Kidney (tissue), 22 donors: ENCODE measurements at places on chromosomes 2 and 18.

GRCh38 chr2:19574778-19575260 is 216.4 kb upstream of the OSR1 start:
- peak; percentile 72 for DNase-seq

GRCh38 chr2:152715854-152716428 is 1.3 kb downstream of the PRPF40A start:
- peak; percentile 16 for DNase-seq

GRCh38 chr2:54572262-54572635 is 116.1 kb downstream of the SPTBN1 start:
- DNase-seq = peak; percentile 75

DNA sequence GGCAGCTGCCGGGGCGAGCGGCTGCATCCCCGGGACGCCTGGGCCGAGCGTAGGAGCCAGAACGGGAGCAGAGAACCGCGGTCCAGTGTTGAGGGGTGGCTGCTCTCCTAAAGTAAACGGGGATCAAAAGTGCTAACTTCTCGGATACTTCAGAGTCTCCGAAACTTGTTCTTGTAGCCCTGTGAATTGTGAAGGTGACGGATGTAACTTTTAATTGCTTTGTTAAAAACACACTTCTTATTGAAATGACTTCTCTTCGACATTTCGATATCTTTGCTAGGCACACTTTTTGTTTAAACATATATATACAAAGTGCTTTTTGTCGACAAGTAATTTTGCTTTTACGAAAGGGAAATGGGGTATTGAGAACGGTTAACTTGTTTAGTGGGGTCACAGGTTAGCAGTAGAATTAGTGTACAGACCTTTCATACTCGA is 540 bp downstream of the ATP9B start:
- no peak for DNase-seq

DNA sequence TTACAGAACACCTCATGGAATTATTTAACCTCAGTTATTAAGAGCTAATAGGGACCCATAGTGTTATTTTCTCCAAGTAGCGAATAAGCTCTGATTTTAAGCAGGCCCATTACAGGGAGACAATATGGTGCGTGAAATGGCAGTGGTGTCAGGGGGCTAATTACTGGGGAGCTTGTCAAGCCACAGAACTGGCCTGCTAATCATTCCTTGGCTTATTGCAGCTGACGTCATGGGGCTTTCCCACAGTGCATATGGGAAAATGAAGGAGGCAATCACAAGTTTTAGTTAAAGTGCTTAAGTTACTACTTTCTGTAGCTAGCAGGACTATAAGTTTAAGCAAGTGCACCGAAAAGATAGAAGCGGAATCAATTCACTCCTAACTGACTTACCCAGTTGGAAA is 262.5 kb downstream of the TGIF1 start:
- DNase-seq = no peak

- DNase-seq = no peak
These were observed 4.0 kb upstream of the ZFP36L2 start for GRCh38 chr2:43230351-43230885.

GRCh38 chr2:132607426-132608090 is 62.4 kb downstream of the LYPD1 start:
- no peak for DNase-seq

DNA sequence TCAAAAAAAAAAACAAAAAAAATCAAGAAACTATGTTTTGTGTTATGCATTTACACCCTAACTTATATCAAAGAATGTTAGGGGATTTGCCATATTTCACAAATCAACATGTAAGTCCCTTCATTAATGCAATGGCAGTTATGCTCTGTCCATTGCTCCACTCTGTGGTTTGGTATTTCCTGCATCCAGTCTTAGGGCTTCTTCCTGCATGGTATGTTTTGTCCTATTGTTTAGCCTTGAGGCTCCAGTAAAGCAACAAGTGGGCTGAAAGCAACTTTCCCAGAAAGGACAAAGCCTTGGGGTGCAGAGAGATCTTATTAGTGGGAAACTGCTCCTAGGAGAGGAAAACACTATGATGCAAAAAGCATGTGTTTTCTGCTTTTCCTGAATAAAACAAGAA is 474.1 kb downstream of the IRS1 start:
- DNase-seq = no peak

- no peak for DNase-seq
These were observed 46.8 kb downstream of the RNF138 start for GRCh38 chr18:32138332-32138982.

DNA sequence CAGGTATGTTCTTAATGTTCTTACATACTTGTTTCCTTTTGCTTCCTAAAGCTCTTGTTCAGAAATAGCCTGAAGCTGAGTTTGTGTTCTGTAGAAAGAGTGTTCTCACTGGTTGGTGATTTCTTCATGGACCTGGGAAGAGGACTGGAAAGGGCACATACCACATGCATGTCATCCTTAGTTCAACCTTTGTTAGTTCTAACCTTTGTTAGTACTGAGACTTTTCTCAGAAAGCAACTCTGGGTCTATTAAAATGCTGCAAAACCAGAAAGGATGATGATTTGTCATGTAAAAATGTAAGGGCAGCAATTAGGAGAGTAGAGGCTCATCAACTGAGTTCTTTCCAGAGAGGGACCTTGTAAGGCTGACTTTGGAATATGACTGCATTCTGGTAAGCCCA is 2.5 kb upstream of the FAP start:
- no peak for DNase-seq

- DNase-seq = peak; percentile 80
These were observed 60.6 kb downstream of the SLC16A14 start for GRCh38 chr2:230007931-230008707.

- DNase-seq = no peak
These were observed 62.4 kb upstream of the TWIST2 start for GRCh38 chr2:238785528-238785860.

GRCh38 chr2:5520463-5520972 is 171.7 kb upstream of the SOX11 start:
- DNase-seq = no peak

GRCh38 chr18:26442126-26442525 is 106.2 kb downstream of the KCTD1 start:
- DNase-seq = no peak

GRCh38 chr2:31940920-31941319 is 69.9 kb downstream of the MEMO1 start:
- no peak for DNase-seq

GRCh38 chr2:191864628-191865374 is 17.9 kb upstream of the CAVIN2 start:
- no peak for DNase-seq

- peak; percentile 49 for DNase-seq
These were observed 222.6 kb downstream of the INSIG2 start for GRCh38 chr2:118310681-118311429.

- DNase-seq = no peak
These were observed 30.9 kb downstream of the CENPO start for GRCh38 chr2:24824071-24824588.

GRCh38 chr2:189002079-189002478 is 27.9 kb downstream of the COL3A1 start:
- DNase-seq = no peak

DNA sequence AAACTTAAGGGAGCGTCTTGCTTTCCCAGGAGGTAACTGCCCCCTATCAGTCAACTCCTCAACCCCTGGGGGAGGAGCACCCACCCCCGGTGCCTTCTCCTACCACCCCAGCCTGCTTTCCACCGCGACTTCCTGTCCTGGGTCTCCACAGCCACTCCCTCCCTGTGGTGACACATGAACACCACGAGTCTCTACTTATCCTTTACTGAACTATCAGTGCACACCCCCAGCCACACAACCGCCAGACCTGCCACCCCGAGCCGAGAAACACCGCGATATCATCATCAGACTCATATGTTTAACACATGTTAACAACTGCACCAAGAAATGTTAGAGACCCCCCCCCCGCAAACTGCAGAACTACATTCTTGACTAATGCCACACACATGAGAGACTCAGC is 43.3 kb downstream of the LONRF2 start:
- no peak for DNase-seq
